ENCODE measurements at places on chromosomes 5 and 9.

DNA sequence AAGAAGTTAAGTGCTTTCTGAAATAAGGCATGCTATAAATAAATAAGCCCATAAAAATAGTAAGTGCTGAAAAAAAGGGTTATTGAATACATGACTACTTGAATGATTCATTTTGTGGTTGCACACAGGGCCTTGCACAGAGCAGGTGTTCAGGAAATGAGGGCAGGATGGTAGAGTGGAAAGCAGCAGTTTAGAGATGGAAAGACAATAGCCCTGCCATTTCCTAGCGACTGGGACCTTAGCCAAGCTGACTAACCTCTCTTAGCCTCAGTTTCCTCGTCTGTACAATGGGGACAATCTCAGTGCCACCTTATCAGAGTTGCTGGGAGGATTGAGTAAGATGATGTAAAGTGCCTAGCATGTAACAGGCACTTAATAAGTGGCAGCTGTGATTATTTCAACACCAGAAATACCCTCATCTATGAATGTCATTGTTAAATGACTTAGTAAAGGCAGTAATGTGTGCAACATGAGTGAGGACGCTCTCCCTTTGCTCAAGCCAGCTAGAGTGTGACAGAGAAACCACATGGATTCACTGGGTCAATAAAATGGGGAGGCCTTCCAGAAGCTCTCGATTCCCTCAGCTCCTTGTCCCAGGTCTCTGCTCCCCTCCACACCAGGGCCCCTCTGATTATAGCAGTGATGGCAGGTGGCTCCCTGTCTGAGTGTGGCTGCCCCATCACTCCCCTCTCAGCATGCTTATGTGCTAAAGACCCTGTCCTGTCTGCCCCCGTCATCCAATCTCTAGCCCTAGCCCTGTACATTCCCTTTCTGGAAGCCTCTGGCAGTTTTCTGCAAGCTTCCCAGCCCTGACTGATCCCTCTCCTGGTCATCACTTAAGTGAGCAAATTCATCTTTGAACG, 16.0 kb upstream of the PHF19 start:
- DNase-seq = peak; percentile 85

GRCh38 chr9:123318202-123318601, 37.8 kb upstream of the CRB2 start:
- DNase-seq = no peak

DNA sequence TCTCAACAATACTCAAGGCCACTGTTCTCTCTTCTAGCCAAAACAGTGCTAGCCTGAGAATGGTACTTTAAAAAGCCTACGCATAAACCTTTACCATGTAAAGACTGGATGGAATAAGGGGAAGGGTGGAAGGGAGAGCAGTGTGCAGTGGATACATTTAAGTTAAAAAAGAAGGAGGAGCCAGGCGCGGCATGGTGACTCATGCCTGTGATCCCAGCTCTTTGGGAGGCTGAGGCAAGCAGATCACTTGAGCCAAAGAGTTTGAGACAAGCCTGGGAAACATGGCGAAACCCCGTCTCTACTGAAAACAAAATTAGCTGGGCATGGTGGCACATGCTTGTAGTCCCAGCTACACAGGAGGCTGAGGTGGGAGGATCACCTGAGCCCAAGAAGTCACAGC, 127.7 kb upstream of the KIF2A start:
- no peak for DNase-seq

GRCh38 chr5:100017520-100018262, 517.5 kb upstream of the FAM174A start:
- DNase-seq = no peak

DNA sequence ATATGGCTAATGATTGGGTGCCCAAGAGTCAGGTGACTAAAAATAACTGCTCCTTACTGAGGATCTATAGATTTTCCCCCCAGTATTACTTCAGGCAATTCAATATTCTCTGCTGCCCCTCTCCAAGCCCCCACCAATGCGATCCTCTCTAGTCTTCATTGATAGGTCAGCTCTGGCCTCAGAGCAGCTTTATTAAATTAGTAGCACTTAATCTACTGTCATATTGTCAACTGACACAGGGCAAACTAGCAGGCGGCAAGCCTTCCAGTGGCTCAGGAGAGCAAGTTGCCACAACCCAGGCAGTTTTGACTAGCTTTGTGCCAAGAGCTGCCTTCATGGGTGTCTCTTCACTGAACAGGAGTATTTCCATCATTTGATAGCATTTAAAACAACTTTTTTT, 462.9 kb downstream of the BNC2 start:
- DNase-seq = no peak

DNA sequence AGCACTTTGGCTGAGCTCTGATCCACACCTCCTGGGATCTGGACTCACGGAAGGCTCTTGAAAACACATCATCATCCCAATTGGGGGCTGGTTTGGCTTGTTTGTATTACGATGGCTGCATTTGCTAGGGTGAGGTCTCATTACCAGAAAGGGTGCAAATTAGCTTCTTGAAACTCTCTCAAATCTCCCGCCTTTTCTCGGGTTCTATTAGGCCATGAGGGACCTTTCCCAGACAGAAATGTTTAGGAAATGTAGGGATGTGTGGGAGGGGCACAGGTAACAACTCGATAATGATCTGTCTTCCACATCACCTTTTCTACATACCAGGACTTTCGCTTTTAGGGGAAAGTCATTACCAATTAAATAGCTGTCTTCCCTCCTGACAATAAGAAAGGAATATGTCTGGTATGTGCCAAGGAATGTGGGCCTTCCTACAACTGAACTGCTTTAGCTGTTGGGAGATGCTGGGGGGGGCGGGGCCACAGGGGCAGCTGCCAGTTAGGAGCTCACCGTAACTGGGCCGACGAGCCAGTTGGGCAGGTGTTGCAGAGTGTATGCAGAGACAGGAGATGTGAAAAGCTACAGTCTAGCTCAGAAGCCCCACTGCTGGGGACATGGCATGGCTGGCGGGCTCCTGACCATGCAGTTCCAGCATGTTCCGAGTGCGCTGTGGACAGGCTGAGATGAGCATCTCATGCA, 71.2 kb downstream of the AK8 start:
- no peak for DNase-seq

GRCh38 chr9:35686222-35687203, 3.2 kb downstream of the TPM2 start:
- no peak for DNase-seq
